SK-N-SH (cell line): ENCODE measurements at places on chromosomes 13 and 19.

DNA sequence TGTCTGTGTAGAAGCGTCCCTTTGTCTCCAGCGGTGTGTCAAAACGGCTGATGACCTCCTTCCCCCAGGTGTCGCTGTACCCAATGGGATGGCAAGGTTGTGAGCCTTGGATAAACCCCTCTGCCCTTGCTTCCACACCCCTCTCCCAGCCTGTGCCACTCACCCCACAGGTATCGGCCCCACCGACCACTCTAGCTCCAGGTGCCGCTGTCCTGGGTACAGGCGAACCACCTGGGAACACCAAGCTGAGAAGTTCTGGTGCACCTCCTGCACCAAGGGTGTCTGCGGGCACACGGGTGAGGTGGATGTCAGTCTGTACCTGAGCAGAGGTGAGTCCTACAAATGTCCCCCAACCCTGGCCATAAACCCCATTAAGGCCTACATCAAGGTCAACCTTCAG, 16.6 kb downstream of the MAN2B1 start:
- DNase-seq, result peak; percentile 12

DNA sequence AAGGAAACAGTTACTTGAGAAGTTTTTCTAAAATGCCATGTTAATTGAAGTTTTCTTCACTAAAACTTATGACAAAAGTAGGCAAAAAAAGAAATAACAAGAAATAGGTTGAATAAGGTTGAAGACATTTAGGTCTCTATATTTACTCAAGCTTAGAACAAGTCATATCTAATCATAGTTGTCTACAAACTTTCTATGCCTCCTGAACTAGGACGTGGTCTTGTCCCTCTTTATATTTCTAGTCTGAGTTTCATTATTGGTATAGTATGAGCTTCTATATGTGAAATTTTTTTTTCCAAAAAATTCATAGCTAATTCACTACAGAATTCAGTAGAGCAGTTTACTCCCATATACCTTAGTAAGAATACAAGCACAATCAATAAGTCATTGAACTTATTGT, 836.4 kb downstream of the SLITRK6 start:
- no peak for DNase-seq

GRCh38 chr13:107835339-107836018, 379.9 kb downstream of the LIG4 start:
- no peak for DNase-seq

GRCh38 chr13:111114362-111115060, 599 bp upstream of the ARHGEF7 start:
- peak; percentile 77 for DNase-seq

- no peak for DNase-seq
These were observed 74.7 kb downstream of the KLF5 start for GRCh38 chr13:73133531-73133930.

GRCh38 chr13:99353836-99354235, 46.6 kb upstream of the GPR183 start:
- no peak for DNase-seq

DNA sequence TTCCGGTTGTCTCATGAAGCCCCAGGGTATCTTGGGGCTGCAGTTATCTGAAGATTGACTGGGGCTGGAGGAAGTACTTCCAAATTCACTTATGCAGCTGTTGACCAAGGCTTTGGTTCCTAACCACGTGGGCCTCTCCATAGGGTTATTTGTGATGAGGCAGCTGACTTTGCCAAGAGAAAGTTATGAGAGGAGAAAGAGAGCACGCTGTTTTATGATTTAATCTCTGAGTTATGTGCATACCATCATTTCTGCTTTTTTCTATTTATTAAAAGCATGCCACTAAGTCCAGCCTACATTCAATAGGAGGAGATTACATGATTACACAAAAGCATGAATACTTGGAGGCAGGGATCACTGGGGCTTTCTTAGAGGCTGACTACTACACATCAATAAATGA, 215.5 kb downstream of the NHLRC3 start:
- no peak for DNase-seq

DNA sequence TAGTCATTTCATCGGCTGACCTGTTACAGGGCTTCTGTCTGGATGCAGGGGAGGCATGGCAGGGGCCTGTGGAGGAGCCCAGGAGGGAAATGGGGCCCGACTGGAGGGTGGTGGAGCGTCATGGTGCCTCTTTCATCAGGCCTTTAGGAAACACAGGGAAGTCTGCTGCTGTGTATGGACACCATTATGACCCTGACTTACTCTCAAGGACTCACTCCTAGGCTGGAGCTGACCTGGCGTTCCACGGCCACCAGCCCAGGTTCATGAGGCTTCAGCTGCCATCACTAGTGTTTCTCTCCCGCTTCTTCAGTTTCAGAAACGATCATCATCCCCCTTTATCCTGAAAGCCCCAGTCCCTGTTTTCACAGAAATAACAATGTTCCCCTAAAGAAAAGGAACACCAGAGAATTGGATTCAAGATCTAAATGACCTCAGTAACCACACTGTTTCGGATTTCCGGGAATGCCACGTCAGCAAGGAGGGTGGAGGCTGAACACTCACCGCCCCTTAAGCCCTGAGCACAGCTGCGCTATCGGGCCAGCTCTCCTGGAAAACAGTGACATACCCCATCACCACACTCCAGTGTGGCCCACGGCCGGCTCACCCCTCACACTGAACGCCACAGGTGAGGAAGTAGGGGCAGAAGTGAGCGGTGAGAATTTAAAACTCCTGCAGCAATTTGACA, 67.6 kb downstream of the SOX1 start:
- no peak for DNase-seq

- peak; percentile 84 for DNase-seq
These were observed at the start of gene ZNF254 for GRCh38 chr19:24086974-24087595. TSS of gene ZNF254 (plus strand) at chr19:24087187. CDS start at chr19:24087308, 121 bp downstream.

DNA sequence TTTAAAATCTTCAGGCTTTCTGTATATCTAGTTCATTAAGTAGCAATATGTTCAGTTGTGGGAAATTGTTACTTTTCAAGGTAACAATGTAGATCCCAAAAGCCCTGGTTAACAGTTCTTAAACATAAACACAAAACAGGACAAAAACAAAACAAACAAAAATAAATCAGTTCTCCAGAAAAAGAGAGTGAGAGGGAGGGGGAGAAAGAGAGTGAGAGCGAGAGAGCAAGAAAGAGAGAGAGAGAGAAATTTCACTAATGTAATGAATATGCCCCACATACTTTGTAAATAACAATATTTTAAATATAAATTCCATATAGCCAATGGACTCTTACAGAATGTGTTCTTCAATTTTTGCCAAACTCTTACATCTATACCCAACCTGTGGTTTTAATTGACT, 275.5 kb downstream of the GPC6 start:
- DNase-seq, result no peak

GRCh38 chr19:51016798-51017683, 2.5 kb downstream of the KLK10 start:
- peak; percentile 83 for DNase-seq

DNA sequence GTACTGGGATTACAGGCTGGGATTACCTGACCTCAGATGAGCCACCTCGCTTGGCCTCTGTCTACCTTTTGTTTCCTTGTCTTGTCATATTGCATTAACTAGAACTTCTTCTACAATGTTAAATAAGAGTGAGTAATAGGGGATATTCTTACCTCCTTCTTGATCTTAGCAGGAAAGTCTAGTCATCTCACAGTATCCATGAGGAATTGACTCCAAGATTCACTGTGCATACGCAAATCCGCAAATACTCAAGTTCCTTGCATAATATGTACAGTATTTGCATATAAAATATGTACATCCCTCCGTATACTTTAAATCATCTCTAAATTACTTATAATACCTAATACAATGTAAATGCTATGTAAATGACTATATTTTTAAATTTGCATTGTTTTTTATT, 78.3 kb downstream of the POLR1D start:
- no peak for DNase-seq

DNA sequence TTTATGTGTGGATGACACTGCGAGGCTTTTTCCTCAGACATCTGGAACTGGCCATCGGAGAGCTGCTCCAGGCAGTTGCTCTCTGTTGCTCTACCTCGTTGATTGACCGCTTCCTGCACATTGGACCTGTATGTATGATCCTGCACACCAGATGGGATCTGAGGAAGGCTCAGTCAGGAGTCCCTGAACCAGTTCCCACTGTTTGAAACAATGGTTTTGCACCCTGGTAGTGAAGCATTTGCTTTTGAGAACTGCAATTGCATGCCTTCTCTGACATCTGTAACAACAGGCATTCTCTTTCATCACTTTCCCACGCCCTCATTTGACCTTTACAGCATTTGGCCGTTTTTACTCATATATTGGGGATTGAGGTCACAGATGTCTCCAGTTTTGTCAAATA, 61.1 kb upstream of the NPAS1 start:
- DNase-seq, result peak; percentile 67

DNA sequence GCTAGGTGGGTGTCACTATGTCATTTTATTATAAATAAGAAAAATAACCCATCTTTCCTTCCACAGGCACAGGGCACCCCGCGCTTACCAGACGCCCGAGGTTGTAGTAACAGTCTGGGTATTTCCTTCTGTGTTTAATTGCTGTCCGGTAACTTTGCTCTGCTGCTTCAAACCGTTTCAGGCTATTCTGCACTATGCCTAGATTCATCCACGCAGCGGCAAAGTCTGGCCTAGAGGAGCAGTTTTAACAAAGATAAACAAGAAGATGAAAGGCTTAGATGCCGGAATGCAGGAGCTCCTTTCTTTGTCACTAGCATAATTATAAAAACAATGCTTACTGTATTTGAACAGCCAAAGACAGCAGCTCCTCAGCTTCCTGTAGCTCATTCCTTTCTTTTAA, 36.9 kb upstream of the GGACT start:
- DNase-seq, result no peak

DNA sequence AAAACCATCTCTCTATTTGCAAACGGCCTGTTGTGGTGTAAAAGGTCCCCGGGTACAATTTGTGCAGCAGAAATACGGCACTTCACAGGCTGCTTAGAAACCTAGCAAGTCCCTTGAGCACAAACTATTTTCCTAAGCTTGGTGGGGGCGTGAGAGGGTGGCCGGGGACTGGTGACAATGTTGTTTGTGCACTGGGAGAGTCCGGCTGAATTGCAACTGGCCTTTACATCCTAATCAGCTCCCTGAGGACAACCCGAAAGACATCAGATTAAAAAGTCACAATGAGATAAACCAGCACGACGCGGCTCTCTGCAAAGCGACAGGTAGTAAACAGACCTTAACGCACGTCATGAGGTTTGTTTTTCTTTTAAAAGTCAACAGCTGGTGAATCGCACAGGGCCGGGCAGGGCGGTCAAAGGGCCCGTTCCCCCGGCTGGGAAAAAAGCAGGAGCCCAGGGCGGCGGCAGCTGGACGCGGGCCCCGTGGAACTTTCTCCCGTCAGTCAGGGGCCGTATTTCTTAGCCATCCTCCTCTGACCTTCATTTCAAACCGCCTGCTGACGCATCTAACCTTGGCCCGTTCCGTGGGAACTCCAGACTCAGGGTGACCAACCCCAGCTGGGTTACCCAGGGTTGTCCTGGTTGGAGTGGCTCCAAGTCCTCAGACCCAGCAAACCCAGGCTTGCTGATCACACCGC, 112.3 kb downstream of the GADD45B start:
- DNase-seq, result no peak

DNA sequence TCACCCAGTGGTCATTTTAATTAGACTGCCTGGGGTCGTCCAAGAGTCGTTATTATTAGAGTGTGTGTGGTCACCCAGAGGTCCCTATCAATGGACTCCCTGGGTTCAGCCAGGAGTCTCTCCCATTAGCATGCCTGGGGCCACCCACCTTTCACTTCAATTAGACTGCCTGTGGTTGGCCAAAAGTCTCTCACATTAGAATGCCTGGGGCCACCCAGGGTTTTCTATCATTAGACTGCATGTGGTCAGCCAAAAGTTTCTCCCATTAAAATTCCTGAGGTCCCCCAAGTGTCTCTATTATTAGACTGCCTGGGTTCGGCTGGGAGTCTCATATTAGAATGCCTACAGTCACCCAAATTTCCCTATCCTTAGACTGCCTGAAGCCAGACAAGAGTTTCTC, 1472.6 kb downstream of the UQCRFS1 start:
- DNase-seq, result no peak

DNA sequence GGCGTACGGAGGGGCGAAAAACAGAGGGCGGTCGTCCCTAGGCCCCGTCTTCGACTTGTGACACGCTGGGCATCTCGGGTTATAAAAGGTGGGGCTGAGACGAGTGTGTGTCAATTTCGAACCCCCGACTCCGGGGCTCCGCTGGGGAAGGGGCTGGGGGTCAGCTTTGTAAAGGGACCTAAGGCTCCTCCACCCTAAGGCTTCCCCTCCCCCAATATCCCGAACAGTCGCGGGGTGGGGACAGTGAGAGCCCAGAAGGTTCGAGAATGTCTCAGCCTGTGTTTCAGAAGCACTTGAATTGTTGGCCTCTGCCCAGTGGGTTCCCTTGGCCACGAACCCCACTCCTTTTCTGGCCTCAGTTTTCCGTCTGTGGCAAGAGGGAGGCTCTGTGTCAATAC, 450 bp downstream of the SELENOW start:
- DNase-seq, result peak; percentile 48

- no peak for DNase-seq
These were observed 129.1 kb downstream of the UQCRFS1 start for GRCh38 chr19:29083863-29084262.

DNA sequence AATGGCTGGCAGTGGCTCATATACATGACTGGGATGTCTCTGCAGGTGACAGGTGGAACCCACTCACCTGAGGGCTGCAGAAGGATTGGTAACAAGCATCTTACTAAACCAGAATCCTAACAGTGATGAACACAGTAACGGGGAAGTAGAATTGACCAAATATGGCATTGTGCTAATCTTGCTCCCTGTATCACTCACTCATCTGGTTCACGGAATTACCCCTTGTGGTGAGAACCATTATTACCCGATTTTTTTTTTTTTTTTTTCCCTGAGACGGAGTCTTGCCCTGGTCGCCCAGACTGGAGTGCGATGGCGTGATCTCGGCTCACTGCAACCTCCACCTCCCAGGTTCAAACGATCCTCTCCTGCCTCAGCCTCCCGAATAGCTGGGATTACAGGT, 69.5 kb downstream of the PTPRS start:
- DNase-seq, result no peak

- DNase-seq, result no peak
These were observed 11.0 kb upstream of the CA11 start for GRCh38 chr19:48656840-48657474.

DNA sequence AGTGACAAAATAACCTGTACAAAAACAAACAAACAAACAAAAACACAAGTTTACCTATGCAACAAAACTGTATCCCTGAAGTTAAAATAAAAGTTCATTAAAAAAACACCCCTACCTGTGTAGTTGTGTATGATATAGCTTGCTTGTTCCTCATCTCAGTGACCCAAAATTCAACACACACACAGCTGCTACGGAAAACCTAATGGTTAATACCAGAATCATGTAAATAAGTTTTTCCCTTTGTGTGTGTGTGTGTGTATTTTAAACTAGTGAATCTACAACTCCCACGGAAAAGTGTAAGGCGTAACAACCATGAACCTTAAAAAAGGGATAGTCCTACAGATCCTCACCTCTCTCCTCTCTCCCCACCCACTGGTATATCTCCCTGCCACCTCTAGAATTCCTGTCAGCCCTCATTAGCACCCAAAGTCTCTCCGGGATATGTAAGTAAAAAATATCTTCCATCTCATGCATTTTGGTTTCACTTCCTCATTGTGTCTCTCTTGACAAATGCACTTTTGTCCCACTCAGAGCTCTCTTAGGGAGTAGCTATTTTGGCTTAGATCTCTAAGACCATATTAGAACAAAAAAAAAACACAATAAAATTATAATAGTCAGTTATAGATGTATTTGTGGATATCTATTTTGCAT, 2236.5 kb downstream of the PCDH9 start:
- no peak for DNase-seq

- DNase-seq, result no peak
These were observed 184.1 kb upstream of the EDNRB start for GRCh38 chr13:78102741-78103140.
